ENCODE measurements at places on chromosomes 16 and 17.

DNA sequence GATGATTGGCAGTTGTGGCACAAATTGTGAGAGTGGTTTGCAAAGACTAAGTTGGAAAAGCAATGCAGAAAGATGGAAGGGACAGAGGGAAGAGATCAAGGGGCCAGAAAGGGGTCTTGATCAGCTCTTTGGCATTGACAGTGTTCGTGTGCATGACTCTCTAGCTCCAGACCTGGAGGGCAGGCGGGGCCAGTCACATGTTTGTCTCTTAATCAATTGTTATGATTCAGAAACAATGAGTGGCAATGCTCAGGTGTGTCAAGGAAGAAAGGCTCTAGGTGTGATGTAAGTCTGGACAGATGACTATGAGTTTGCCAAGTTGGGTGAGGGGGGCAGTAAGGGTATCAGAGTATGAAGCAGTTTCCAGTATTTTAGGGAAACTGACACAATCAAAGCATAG is 32.1 kb downstream of the WSB1 start:
- DNase-seq: no peak

GRCh38 chr17:10777890-10778289 is 26.0 kb downstream of the TMEM238L start:
- DNase-seq: no peak

- no peak for DNase-seq
Observed at GRCh38 chr17:2435181-2435741, 34.4 kb upstream of the MNT start.

DNA sequence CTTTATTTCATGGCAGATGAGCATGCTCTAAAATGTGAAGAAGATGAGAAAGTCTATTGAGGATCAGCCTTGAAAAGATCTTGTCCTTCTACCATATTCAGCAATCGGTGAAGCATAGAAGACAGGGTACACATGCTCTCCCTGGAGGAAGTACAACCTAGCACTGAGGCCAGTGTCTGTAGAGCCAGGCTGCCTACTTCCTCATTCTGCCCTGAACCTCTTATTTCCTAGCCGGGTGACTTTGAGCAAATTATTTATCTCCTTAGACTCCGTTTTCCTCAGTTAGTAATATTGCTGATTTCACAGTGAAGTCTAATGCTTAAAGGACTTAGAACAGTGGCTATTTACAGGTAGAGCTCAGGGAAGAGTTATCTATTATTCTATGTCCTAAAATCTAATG is 58.4 kb downstream of the TMEM100 start:
- DNase-seq: no peak

- DNase-seq: no peak
Observed at GRCh38 chr16:12482455-12483220, 321.0 kb downstream of the CPPED1 start.

- no peak for DNase-seq
Observed at GRCh38 chr17:49381033-49381432, 19.0 kb upstream of the ZNF652 start.

DNA sequence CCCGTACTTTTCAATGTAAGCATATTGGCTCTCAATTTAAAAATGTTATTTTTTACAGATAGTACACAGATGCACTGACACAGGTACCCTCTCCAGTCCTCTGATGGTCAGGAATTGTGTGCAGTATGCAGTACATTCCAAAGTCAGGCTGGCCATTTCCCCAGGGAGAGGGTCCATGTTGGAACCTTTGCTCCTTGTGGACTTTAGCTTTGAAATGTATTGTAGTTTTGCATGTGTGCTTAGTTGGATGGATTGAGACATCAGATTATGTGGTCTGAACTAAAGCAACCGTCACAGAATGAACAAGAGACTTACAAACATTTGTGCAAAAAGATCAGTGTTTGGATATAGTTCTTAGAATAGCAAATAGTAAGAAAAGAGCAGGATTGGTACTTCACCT is 381.1 kb downstream of the WWOX start:
- no peak for DNase-seq

DNA sequence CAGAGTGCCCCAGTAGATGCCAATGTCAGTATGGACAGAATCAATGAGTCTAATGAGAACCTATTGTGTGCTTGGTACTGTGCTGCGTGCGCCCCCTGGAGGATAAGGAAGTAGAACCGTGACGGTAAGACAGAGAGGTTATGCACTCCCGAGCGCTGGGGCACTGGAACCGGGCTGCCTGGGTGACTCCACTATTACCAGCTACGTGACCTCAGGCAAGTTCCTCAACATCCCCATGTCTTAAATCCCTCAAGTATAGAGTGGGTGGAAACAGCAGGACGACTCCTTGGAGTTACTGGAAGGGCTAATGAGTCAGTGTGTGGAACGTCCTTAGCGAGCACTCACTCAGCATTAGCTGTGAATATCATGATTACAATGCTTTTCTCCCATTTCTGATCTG is 16.2 kb downstream of the CHST4 start:
- no peak for DNase-seq

- DNase-seq: no peak
Observed at GRCh38 chr17:67496286-67496685, 119.2 kb downstream of the PITPNC1 start.

DNA sequence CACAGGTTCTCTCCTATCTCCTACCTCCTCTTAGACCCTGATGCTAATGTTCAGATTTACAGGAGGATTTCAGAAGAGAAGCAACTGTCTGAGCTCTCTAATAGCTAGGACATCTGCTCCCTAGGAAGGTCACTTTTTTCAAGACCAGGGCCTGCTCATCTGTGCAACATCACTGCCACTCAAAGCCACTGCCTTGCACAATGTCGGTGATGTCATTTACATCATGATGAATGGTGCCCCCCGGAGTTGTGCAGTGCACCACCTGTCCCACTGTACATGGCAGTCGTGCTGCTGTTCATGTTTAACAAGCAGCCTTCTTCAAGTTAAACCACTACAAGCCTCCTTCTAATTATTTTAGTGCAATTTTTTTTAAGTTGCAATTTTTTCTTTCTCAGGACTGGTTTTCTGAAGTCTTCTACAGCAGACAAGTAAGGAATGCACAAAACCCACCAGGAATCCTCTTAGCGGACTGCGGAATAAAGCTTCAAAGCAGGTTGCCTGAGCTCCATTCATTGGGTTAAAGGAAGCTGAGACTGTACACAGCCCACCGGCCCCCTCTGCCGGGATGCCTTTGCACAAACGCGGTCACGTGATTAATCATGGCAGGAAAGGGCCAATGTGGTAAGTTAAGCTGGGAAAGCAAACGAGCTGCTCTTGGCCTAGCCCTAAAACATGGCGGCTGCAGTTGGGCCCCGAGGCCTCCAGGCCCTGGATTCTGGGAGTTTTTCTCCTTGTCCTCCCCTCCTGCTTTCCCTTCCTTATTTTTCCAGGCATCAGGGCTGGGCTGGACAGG is 74.1 kb downstream of the MYH11 start:
- no peak for DNase-seq

- DNase-seq: no peak
Observed at GRCh38 chr17:82789051-82789592, 37.3 kb downstream of the TBCD start.

DNA sequence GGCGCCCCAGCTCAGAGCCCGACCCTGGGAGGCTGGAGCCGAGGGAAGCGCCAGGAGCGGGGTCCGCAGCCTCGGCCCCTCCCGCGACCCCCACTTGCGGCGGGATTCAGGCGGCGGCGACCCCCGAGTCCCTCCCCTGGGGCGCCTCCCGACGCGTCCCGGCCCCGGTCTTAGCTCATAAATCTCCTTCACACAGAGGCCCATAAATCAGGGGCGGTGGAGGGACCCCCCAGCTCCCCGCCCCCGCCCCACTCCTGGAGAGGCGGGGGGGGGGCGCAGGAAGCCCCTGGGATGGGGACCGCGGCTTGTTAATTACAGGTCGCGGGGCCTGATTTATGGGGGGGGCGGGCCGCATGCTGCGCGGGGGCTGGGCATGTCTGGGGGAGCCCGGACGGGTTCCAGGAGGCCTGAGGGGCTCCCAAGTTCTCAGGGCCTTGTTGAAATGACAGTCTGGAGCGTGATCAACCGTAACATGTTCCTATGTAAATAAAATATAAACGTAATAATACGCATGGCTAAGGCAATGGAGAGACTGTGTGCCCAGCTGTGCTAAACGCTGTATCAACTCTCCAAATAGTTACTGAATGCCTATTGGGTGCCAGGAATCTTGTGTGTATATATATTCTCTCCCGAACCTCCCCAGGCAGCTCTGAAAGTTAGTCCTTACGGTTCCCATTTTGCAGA is 10.0 kb upstream of the BHLHA9 start:
- no peak for DNase-seq

GRCh38 chr17:21823643-21824042 is 131.3 kb downstream of the KCNJ18 start:
- DNase-seq: no peak

GRCh38 chr17:63082273-63082861 is 116.3 kb downstream of the TANC2 start:
- no peak for DNase-seq

GRCh38 chr16:79047337-79047736 is 553.2 kb downstream of the MAF start:
- DNase-seq: no peak

- DNase-seq: no peak
Observed at GRCh38 chr17:7927596-7927995, 2.1 kb downstream of the KCNAB3 start.

- DNase-seq: peak; percentile 41
Observed at GRCh38 chr17:36722121-36722902, 120.9 kb downstream of the MRM1 start.

DNA sequence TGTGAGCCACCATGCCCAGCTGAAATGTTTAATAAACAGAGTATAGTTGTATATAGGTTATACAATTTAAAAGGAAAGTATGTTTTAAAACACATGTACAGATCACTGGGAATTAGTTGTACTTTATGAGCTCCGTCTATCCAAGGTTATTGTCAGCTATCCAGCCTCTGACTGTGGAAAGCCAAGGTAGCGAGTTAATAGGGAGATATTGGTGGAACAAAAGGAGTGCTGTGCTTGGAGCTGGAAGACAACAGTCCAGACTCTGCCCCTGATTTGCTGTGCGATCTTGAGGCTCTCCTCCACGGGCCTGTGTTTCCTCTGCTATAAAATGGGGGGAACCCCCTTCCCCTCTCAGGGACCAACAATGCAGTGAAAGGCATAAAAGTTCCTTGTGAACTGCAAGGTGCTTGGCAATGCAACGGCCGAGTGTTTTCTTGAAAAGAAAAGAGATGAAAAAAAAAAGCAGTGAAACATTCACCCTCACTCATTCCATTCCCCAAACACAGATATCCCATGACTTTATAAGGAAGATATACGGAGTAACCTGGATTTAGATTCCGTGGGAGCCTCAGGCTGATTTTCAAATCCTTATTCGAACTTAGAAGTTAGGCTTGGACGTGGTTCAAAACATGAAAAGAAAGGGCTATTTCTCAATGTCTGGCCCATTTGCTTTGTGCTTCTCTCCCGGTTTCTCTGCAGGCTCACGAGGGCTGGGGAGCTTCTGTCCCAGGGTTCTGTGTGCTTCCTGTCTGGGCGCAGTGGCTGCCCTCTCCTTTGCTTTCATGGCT is 34.1 kb downstream of the CUEDC1 start:
- no peak for DNase-seq

GRCh38 chr16:50941681-50942080 is 199.8 kb downstream of the CYLD start:
- no peak for DNase-seq

GRCh38 chr16:20310421-20311395 is 16.6 kb downstream of the GP2 start:
- no peak for DNase-seq

GRCh38 chr16:55613613-55614335 is 42.0 kb upstream of the SLC6A2 start:
- no peak for DNase-seq

GRCh38 chr17:45970659-45971058 is 28.4 kb upstream of the STH start:
- no peak for DNase-seq

GRCh38 chr17:64786337-64786736 is 124.2 kb upstream of the SMURF2 start:
- no peak for DNase-seq

DNA sequence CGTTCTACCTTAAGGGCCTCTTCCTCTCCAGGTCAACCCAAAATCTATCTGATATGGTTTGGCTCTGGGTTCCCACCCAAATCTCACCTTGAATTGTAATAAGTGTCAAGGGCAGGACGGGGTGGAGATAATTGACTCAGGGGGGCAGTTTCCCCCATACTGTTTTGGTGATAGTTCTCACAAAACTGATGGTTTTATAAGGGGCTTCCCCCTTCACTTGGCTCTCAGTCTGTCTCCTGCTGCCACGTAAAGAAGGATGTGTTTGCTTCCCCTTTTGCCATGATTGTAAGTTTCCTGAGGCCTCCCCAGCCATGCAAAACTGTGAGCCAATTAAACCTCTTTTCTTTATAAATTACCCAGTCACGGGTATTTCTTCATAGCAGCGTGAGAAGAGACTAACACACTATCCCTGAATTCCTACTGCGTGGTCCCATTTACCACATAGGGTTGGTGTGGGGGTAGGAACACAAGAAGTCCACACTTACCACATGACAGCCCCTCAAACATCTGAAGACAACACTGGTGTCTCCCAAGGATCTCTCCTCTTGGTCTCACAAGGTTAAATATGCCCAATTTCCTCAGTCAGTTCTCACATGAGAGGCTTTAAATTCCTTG is 8.2 kb downstream of the COTL1 start:
- no peak for DNase-seq

DNA sequence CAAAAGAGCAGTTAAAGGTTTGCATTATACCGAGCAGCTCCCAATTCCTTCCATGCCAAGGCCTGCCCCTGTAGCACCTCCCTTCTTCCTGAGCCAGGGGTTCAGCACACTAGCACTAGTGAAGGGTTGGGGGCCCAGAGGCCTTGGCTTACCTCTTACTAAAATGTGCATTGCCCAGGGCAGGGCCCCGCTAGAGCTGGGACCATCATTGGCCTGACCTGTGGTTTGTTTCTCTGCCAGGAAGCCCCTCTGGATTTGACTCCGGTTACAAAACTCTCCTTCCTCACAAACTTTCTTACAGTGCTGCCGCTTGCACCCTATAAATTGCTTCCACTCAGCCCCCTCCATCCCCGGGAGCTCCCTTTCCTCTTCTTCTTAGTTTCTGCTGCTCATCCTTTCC is 33.8 kb downstream of the MPRIP start:
- no peak for DNase-seq

DNA sequence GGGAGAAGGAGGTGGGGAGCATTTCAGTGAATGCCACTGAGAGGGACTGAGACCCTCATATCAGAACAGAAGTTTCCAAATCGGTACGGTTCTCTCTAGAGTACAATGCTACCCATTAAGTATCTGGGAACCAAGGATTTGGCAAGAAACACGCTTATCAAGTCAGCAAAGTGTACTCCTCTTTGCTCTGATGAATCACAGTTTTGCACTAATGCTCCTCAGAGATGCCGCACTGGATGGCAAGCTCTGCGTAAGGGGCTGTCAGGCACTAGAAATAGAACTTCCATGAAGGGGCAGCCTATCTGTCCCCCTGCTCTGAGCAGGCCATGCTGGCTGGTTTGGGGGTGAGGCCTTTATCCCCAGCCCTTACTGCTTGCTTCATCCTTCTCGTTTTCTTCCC is 4.8 kb upstream of the ABCC12 start:
- DNase-seq: no peak

DNA sequence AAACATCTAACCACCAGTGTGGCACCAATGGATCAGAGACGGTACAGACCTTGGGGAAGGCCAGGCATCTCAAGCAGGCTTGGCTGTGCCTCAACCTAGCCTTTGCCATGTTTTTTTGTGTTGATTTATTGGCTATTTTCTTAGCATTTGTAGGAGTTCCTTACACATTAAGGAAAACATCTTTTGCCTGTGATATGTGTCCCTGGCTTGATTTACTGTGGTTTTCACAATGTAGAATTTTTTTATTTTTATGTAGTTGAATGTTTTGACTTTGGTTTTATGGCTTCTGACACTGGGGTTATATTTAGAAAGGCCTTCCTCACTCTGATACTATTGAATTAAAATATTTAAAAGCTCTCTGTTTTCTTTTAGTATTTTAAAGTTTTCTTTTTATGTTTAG is 132.6 kb downstream of the ZNF423 start:
- no peak for DNase-seq

Measured in dorsolateral prefrontal cortex (tissue), 122 donors.